ENCODE measurements at places on chromosomes 7 and 10.

DNA sequence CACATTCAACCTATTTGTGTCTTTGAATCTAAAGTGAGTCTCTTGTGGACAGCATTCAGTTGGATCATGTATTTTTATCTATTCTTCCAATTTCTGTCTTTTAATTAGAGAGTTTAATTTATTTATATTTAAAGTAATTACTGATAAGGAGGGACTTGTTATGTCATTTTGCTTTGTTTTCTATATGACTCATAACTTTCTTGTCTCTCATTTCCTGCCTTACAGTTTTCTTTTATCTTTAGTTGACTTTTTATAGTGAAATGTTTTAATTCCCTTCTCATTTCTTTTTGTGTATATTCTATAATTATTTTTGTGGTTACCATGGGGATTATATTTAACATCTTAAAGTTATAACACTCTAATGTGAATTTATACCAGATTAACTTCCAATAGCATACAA, 7.3 kb upstream of the ZNF518A start:
- no peak for DNase-seq

DNA sequence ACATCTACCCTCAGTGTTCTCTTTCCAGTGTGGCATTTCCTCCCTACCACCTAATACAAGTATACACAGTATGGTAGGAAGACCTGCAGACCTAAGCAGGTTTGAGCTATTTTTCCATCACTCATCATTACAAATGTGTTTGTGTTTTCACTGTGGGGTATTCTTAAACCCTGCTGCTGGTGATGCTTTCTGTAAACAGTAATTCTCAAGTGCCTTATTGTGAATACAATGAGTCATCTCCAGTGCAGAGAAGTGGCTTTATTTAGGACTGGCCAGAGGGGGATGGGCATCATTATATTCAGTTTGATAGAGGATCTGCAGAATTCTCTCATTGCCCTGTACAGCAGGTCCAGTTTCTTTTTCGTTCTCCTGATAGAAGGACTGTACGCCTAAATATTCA, 63.7 kb downstream of the GRM8 start:
- DNase-seq, result no peak

GRCh38 chr7:46586406-46586805, 665.3 kb upstream of the IGFBP3 start:
- DNase-seq, result no peak

GRCh38 chr10:55063811-55064210, 262.8 kb upstream of the PCDH15 start:
- DNase-seq, result no peak

DNA sequence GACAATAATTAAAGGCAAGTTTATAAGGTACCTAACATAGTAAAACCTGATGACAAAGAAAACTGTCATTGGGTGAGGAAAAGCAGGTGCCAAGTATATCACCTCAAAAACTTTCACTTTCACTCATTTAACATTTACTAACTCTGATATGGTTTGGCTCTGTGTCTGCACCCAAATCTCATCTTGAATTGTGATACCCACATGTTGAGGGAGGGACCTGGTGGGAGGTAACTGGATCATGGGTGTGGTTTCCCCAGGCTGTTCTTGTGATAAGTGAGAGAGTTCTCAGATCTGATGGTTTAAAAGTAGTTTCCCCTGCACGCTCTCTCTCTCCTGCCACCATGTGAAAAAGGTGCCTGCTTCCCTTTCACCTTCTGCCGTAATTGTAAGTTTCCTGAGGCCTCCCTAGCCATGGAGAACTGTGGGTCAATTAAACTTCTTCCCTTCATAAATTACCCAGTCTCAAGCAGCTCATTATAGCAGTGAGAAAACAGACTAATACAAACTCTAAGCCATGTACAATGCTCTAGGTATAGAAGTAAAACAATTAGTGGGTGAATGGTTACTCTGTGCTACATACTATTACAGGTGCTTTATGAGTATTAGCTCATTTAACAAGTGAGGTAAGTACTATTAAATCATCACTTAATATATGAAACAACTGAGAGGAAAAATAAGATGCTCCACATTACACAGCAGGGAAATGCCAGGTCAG, 199.0 kb downstream of the CHCHD3 start:
- peak; percentile 67 for DNase-seq

GRCh38 chr7:2172311-2173188, 60.2 kb downstream of the MAD1L1 start:
- no peak for DNase-seq

DNA sequence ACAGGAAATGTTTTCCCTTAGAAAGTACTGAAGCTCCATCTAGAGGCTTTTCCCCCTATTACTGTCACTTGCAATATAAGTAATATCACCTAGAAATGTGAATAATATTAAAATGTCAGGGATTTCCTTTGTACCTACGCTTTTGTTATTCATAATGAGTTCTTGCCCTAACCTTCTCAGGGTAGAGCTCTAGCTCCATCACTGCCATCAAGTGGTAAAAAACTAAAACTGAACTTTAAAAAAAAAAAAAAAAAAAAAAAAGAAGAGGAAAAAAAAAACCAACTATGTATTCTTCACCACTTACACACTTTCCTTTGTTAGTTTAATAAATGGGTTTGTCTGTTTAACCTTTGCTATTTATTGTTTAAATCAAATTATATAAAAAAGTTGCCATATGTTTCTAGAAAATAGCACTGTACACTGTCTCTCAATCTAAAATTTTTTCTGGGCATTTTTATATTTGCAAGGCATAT, 49.9 kb downstream of the DNAJC1 start:
- DNase-seq, result peak; percentile 78

GRCh38 chr10:16724509-16724908, 92.7 kb downstream of the RSU1 start:
- no peak for DNase-seq

DNA sequence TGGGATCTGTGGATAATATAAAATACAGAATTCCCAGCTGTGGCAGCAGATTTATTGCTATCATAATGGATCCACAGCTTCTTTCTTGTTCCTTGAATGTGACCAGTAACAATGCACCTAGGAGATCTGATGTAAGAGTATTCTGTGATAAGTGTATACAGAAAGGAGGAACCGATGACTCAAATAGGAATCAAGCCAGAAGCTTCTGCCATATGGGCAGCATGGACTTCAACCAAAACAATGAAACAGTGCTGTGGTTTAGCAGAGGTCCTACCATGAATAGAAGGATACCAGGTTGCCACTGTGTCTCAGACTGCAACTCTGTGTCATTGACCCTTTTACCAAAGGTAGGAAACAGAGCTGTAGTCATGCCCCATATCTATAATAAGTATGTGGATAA, 81.8 kb downstream of the PTPRZ1 start:
- no peak for DNase-seq

GRCh38 chr10:5500910-5501309, 1.5 kb upstream of the CALML5 start:
- DNase-seq, result no peak

DNA sequence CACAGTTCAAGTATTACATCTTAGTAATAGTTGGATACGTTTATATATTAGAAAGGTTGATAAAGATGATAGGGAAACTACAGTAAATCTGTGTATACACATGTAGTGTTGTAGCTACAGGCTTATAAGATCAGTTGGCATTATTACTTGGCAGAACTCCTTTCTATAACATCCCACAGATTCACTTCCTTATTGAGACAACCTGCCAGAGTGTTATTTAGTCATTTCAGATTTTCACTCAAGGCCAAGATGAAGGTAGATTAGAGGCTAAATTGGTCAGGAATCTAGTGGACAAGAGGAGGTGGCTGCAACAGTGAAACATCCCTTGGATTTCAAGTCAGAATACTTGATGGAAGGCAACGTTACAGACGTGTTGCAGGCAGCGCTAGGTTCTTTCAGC, 63.0 kb downstream of the PAPSS2 start:
- DNase-seq, result no peak

- DNase-seq, result no peak
These were observed 196.6 kb downstream of the TRIL start for GRCh38 chr7:28761505-28761904.

- DNase-seq, result no peak
These were observed 1.4 kb downstream of the ITGB1 start for GRCh38 chr10:32956365-32957197.

DNA sequence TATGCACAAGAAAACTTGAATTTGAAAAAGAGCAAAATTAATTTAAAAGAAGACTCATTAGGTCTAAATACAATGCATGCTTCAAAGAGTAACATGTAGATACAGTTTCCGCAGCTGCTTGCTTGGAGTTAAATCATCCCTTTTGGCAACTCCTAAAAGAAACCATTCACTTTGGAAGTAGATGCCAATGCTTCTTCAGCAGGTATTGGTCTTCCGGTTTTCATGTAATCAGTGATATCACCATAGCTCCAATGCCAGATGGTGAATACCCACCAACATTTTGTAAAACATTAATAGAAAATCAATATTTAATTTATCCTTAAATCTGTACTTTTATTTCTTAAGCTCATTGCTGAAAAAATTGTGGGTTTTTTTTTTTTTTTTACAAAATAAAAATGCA, 381.1 kb upstream of the PHF14 start:
- DNase-seq, result no peak

GRCh38 chr10:124737221-124737620, 7.0 kb downstream of the FAM53B start:
- no peak for DNase-seq

All from hematopoietic multipotent progenitor cell treated with erythropoietin and hydrocortisone succinate and interleukin-3 and kit ligand, for 6 days (in vitro differentiated cells).